Activated CD8-positive, alpha-beta T cell treated with anti-CD3 and anti-CD28 coated beads, Interleukin-2, amount 10 ng/mL, durations not matched to agents 7 days and 5 days (primary cell): ENCODE measurements at places on chromosomes 7 and 10. TPM values are rescaled to one million over a fixed set of nuclear protein-coding genes. Genes with fewer than 3 reads are reported as not detected.

RSPH10B2 gene
- 0.63 TPM for total RNA-seq

DNA sequence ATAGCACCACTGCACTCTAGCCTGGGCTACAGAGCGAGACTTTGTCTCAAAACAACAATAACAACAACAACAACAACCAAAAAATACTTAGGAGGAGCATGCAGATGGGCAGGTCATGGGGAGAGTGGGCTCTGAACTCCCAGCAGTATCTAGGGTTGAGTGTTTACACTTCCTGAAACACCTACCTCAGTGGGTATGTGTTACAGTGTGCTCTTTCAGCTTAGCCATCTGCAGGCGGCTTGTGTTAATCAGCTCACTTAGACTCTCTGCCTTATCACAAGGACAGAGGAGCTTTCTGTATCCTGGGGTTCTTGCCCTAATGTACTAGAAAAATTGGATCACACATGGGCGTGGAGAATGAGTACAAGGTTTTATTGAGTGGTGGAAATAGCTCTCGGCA, 340.2 kb downstream of the KIF20B start:
- no peaks in the 10 kb centered on the region for H3K36me3 ChIP-seq
- H3K4me1 ChIP-seq: no peaks in the 10 kb centered on the region
- H3K27ac ChIP-seq: no peak overlapping the region

ADRB1 gene
- total RNA-seq: 0.29 TPM

DNA sequence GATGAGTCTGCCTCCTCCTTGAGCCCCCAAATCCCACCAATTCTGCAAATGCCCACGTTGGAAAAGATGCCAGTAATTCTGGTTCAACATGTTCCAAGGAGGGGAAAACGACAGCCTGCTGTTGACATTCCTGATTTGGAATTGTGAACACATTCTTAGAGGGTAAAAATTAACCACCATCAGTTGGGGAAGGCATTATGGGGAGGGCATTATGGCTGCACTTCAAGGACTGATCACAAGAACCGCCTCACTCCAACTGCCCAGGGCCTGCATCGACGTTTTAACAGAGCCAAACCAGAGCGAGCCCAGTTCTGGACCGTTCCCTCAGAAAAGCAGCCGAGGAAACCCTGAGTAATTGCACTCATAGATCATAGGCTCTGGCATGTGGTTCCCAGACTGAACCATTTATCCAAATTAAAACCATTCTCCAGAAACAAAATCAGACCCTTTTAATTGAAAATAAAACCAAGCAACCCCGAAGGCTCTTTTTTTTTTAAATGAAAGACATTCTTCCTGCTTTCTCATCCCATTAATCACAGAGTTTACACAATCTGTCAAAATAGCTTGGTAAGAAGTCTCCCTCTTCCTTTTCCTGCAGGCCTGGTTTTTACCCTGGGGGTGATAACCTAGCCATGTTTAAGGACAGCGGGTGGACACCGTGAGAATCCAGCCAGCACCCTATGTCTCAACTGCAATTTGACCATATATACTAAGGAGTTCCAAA, 8.0 kb downstream of the TNS3 start:
- no peak overlapping the region for H3K4me3 ChIP-seq
- peaks cover 3% of the 10 kb centered on the region for H3K4me1 ChIP-seq
- H3K27me3 ChIP-seq: peaks cover 7% of the 10 kb centered on the region
- DNase-seq: no peak
- H3K36me3 ChIP-seq: no peaks in the 10 kb centered on the region

GRCh38 chr7:99375070-99375807, 709 bp downstream of the ARPC1B start:
- H3K27ac ChIP-seq: peak overlapping the region; percentile 83
- H3K4me3 ChIP-seq: peak overlapping the region; percentile 78
- no peaks in the 10 kb centered on the region for H3K27me3 ChIP-seq
- H3K4me1 ChIP-seq: peaks cover 53% of the 10 kb centered on the region

ABLIM1 gene
- total RNA-seq: 62.3 TPM

LZTS2 gene
- 13.8 TPM for total RNA-seq

GRCh38 chr10:30155401-30155800, 96.0 kb upstream of the JCAD start:
- H3K27me3 ChIP-seq: peaks cover 23% of the 10 kb centered on the region
- H3K4me3 ChIP-seq: no peak overlapping the region
- DNase-seq: no peak
- H3K4me1 ChIP-seq: peaks cover 4% of the 10 kb centered on the region
- no peaks in the 10 kb centered on the region for H3K36me3 ChIP-seq

DNA sequence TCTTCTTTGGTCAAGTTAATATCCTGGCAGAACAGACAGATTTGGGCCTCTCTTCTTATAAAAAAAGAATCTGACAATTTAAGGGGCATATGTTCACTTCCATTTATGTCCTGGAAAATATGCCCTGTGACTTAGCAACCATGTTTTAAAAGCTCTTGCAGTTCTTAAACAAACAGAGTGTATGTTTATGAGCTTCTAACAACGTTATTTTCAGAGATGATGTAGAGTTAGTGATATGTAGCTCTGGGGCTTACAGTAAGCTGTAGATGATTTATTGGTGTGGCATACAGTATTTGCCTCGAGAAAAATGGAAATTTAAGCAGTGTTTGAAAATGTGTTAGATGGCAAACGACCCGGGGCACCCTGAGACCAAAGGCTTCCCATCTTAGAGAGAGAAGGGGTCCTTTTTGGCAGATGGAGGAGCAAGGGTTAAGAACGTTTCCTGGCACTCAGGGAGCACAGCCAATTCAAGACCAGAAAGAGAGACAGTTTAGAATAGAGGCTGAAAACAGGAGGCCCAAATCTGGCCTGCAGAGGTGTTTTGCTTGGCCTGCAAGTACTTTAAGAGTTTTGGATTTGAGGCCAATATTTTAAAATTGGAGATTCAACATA, 397.5 kb downstream of the KCNMA1 start:
- H3K27me3 ChIP-seq: peaks cover 6% of the 10 kb centered on the region
- H3K36me3 ChIP-seq: no peaks in the 10 kb centered on the region
- no peak for DNase-seq
- no peak overlapping the region for H3K4me3 ChIP-seq
- H3K27ac ChIP-seq: no peak overlapping the region
- no peaks in the 10 kb centered on the region for H3K4me1 ChIP-seq

NKX2-3 gene
- not detected for total RNA-seq

ANKRD61 gene
- total RNA-seq: 0.26 TPM

- no peaks in the 10 kb centered on the region for H3K27me3 ChIP-seq
- H3K27ac ChIP-seq: no peak overlapping the region
- peaks cover 15% of the 10 kb centered on the region for H3K4me1 ChIP-seq
- H3K4me3 ChIP-seq: no peak overlapping the region
- no peaks in the 10 kb centered on the region for H3K36me3 ChIP-seq
These were observed 93.7 kb downstream of the EPC1 start for GRCh38 chr10:32253276-32253675.

GRCh38 chr10:130747946-130748345, 563.6 kb downstream of the TCERG1L start:
- no peak overlapping the region for H3K27ac ChIP-seq
- DNase-seq: no peak
- H3K4me1 ChIP-seq: no peaks in the 10 kb centered on the region

KIN gene
- 17.5 TPM for total RNA-seq

HIBADH gene
- 9.4 TPM for total RNA-seq

- peaks cover 4% of the 10 kb centered on the region for H3K4me1 ChIP-seq
- no peaks in the 10 kb centered on the region for H3K36me3 ChIP-seq
- no peak for DNase-seq
- H3K4me3 ChIP-seq: no peak overlapping the region
These were observed 12.4 kb downstream of the CTBP2 start for GRCh38 chr10:125147971-125148439.

DNA sequence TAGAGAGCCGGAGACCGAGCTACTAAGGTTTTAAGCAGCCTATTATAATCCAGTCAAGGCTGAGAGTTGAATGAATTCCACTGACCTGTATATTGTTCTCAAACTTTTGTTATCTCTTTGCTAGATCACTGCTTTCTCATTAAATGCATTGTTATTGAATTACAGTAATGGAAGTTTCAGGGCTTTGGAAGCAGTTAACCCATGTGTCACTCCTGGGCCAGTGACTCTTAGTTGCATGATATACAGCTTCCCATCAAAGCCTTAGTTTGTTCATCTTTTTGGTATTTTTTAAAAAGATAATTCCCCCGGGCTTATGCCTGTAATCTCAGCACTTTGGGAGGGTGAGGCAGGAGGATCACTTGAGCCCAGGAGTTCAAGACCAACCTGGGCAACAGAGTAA, 55.4 kb upstream of the KIAA1217 start:
- no peak overlapping the region for H3K27ac ChIP-seq
- no peaks in the 10 kb centered on the region for H3K27me3 ChIP-seq
- H3K36me3 ChIP-seq: no peaks in the 10 kb centered on the region

SPDYE1 gene
- not detected for total RNA-seq

- no peaks in the 10 kb centered on the region for H3K4me1 ChIP-seq
- no peaks in the 10 kb centered on the region for H3K36me3 ChIP-seq
- no peak for DNase-seq
- H3K27me3 ChIP-seq: no peaks in the 10 kb centered on the region
These were observed 36.6 kb upstream of the CYP2C19 start for GRCh38 chr10:94725871-94726270.

- DNase-seq: no peak
- no peaks in the 10 kb centered on the region for H3K36me3 ChIP-seq
- no peak overlapping the region for H3K4me3 ChIP-seq
- no peak overlapping the region for H3K27ac ChIP-seq
- H3K27me3 ChIP-seq: no peaks in the 10 kb centered on the region
These were observed 66.5 kb downstream of the SCRN1 start for GRCh38 chr7:29922921-29923700.

ZDHHC4 gene
- total RNA-seq: 29.3 TPM

GRCh38 chr7:46000513-46000912, 79.4 kb upstream of the IGFBP3 start:
- no peaks in the 10 kb centered on the region for H3K36me3 ChIP-seq
- no peaks in the 10 kb centered on the region for H3K4me1 ChIP-seq
- H3K27me3 ChIP-seq: no peaks in the 10 kb centered on the region
- no peak overlapping the region for H3K27ac ChIP-seq
- DNase-seq: no peak

DNA sequence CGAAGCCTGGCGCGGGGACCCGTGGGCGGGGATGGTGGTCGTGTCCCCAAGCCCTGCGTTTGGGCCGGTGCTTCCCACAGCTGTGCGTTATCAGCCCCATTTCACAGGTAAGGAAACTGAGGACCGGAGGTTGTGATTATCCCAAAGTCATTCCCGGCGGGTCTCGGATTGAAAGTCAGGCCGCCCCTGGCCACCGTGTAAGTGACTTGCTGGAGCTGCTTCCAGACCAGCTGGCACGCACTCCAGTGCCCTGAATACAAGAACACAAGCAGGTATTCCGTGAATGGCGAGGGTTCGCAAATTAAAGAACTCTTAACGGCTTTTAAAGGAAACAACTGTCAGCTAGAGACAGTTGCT, 675 bp upstream of the ATE1 start:
- peaks cover 1% of the 10 kb centered on the region for H3K36me3 ChIP-seq
- H3K4me1 ChIP-seq: peaks cover 16% of the 10 kb centered on the region
- DNase-seq: peak; percentile 22
- no peaks in the 10 kb centered on the region for H3K27me3 ChIP-seq
- H3K4me3 ChIP-seq: peak overlapping the region; percentile 88

GRCh38 chr10:132827861-132828539, 42.1 kb upstream of the NKX6-2 start:
- DNase-seq: no peak
- H3K4me3 ChIP-seq: no peak overlapping the region
- peaks cover 3% of the 10 kb centered on the region for H3K36me3 ChIP-seq

GRCh38 chr10:11298116-11298515, 280.4 kb downstream of the CELF2 start:
- H3K27ac ChIP-seq: peak overlapping the region; percentile 13
- DNase-seq: no peak
- peaks cover 88% of the 10 kb centered on the region for H3K36me3 ChIP-seq

- peaks cover 15% of the 10 kb centered on the region for H3K36me3 ChIP-seq
- no peak overlapping the region for H3K27ac ChIP-seq
- no peak for DNase-seq
- H3K27me3 ChIP-seq: no peaks in the 10 kb centered on the region
- H3K4me1 ChIP-seq: peaks cover 48% of the 10 kb centered on the region
These were observed 2.2 kb upstream of the GTF2I start for GRCh38 chr7:74655324-74655723.

DNA sequence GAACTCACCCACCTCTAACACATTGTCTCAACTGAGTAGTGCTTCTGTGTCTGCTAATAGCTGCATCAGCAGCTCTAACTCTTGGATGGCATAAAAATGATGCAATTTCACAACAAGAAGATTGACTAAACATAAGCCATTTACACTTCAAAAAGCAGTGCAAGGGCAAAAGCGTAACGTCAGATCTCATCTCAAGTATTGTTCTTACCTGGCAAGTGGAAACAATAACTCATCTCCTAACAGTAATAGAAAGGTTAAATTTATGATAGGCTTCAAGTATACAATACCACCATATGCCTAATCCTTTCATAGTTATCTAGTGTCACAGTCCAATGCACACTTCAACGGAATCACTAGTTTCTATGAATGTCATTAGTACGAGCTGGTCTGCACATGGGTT, 14.8 kb downstream of the TPK1 start:
- H3K36me3 ChIP-seq: peaks cover 14% of the 10 kb centered on the region
- peak overlapping the region; percentile 27 for H3K27ac ChIP-seq
- H3K4me3 ChIP-seq: no peak overlapping the region
- no peak for DNase-seq

OPN1SW gene
- total RNA-seq: not detected

- H3K27ac ChIP-seq: no peak overlapping the region
- H3K4me3 ChIP-seq: no peak overlapping the region
- peaks cover 21% of the 10 kb centered on the region for H3K4me1 ChIP-seq
- H3K27me3 ChIP-seq: no peaks in the 10 kb centered on the region
- no peaks in the 10 kb centered on the region for H3K36me3 ChIP-seq
- DNase-seq: no peak
These were observed 41.0 kb downstream of the KAT6B start for GRCh38 chr10:74867351-74867750.

DNA sequence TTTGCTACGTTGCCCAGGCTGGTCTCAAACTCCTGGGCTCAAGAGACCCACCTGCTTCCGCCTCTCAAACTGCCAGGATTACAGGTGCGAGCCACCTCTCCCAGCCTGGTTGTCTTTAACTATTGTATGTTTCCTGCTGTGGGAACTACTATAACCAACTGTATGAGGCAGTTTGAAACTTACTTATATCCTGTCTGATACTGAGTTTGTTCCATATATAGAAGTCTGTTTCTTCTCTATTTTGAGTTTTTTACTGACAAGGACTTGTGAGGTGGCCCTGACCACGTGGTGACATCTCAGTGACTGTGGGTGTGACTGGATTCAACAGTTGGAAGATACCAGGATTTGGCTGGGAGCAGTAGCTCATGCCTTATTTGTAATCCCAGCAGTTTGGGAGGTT, 14.2 kb downstream of the FBH1 start:
- H3K4me3 ChIP-seq: no peak overlapping the region
- H3K27ac ChIP-seq: peak overlapping the region; percentile 28
- no peak for DNase-seq

GRCh38 chr7:139203992-139204391, 27.0 kb upstream of the UBN2 start:
- no peak overlapping the region for H3K4me3 ChIP-seq
- no peaks in the 10 kb centered on the region for H3K4me1 ChIP-seq
- no peak for DNase-seq
- H3K27ac ChIP-seq: no peak overlapping the region

CYP2C19 gene
- not detected for total RNA-seq

ERVW-1 gene
- total RNA-seq: not detected

DNA sequence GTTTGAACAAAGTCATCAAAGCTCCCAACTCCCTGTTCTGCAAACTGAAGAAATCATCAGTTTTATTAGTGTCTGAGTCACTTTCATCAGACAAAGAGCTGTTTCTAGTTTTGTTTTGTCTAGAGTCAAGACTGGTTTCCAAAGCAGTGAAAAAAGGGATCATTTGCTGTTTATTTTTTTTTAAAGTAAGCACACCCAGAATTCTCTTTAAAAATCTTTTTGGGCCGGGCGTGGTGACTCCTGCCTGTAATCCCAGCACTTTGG, 972.0 kb upstream of the CELF2 start:
- no peaks in the 10 kb centered on the region for H3K36me3 ChIP-seq
- no peak for DNase-seq
- H3K27ac ChIP-seq: no peak overlapping the region
- H3K4me1 ChIP-seq: no peaks in the 10 kb centered on the region
- H3K27me3 ChIP-seq: no peaks in the 10 kb centered on the region
